Effector memory CD4-positive, alpha-beta T cell (primary cell): ENCODE measurements at places on chromosomes 12 and 14.

DNA sequence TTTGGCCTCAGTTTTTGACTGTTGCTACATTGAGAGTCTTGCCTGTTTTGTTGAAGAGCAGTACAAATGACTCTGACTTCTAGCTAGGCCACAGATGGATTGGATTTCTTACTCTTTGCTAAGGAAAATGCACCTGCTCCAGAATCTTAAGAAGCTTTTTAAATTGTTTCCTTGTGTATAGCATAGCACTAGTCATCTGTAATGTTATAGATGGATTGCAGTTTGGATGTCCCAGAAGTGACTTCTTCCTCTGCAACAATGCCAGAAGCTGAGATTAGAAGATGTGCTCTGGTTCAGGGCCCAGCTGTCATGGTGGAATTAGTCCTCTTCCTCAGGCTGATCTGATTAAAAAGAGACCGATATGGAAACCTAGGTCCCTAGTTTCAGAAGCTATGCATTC is 67.9 kb downstream of the DAAM1 start:
- DNase-seq = no peak

GRCh38 chr12:115491511-115492250 is 785.8 kb downstream of the MED13L start:
- DNase-seq = no peak

DNA sequence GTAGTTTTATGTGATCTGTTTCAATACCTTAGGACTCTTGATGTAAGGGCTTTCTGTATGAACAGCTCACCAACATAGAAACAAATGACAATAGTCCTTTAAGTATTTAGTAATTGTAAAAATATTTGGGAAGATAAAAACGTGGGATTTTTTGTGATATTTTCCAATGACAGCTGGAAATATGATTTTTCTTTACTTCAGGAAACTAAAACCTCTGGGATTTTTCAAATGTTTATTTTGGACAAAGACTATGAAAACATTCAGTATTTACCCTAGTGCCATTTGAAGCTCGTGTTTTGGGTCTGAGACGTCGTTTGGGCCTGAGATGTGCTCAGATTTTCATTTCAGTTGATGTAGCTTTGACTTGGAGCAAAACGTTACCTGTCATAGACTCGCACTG is 240.0 kb downstream of the BMP4 start:
- no peak for DNase-seq

DNA sequence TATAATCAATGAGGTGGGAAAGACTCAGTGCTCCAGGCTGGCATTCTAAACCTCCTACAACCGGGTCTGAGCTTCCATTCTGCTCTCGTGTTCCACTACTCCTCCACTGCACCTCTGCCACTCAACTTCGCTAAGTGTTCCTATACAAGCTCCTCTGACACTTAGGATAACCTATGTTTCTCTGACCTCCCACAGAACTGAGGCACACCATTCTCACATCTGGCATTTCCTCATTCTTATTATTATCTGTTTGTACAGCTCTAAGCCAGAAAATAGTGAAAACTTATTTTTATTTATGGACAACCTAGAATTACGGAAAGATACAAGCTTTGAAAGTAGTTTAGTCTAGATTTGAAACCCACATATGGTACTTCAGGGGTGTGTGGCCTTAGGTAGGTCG is 127.0 kb downstream of the MED13L start:
- no peak for DNase-seq

DNA sequence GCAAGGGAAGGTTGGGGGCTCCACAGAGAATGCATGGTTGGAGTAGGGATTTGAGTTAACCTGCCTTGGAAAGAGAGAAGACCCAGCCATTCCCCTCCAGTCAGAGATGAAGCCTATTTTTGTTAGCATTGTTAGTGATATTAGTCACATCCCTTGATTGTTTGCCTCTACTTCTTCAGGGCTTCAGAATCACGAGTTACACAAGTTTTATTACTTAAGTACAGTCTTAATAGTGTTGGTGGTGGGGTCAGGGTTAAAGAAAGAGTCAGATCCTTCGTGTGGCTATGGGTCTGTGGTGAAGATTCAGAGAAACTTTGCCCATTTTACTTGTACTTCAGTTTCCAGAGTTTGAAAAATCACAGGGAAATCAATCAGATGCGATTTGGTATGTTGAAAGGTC is 363.1 kb downstream of the LRIG3 start:
- DNase-seq = no peak

DNA sequence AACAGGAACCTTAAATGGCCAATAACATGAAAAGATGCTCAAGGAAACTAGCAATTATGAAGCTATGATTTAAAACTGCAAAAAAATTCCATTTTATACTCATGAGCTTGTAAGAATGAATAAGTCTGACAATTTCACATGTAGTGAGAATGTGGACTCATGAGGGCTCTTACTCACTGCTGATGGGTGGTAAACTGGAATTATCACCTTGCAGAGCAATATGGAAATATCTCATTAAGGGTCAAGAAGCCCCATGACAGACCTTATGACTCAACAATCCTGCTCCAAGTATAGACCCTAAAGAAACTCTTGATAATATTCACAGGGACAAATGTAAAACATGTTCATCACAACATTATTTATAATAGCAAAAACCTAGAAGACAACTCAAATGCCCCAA is 23.5 kb upstream of the SMAGP start:
- no peak for DNase-seq

DNA sequence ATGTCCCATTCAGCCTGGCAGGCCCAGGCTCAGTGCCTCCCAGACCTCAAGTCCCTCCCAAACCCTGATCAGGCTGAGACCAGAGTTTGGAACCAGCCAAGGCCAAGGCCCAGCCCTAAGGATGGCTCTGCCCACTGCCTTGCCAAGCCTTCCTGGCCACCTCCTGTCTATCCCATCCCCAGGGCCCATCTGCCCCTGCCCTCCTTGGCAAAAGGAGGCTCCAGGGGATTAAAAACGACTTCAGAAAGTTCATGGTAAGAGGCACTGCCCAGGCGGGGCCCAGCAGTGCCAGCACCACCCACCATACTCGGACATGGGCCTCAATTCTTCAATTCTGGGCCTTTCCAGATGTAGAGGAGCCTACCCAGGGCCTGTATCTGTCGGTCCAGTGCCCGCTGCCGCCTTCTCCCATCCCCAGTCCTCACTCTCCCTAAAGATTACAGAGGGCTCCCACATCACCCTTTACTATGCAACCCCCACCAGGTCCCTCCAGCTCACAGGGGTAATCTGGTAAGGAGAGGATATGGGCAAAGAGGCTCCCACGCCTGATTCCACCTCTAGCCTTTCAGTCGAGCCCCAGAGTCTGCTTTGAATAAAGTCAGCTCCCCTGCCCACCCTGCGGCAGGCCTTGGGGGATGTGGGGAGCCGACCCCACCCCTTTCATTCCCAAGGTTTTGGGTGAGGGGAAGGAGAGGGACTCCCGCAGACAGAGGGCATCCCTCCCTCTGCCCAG is 932 bp downstream of the ADCY6 start:
- DNase-seq = no peak

GRCh38 chr12:51593539-51593938 is 2.5 kb downstream of the SCN8A start:
- DNase-seq = no peak

- DNase-seq = peak; percentile 31
Observed at GRCh38 chr12:53695152-53696145, 19.6 kb upstream of the ATP5MC2 start.

DNA sequence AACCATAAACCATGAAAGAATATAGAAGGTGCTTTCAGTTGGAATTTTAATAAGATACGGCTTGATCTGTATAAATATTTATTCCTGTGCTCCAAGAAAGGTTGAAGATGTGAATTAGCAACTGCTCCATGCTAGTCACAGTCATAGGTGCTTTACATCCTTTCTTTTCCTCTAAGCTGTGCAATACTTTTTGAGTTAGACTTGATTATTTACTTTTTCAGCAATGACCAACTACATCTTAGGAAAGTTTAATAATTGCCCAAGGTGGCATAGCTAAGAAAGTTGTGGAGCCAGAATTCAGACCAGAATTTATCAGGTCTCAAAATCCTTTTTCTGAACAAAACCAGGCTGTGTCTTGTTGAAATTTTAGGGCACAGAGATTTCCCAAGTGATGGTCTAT is 13.7 kb downstream of the TRHDE start:
- DNase-seq = no peak

DNA sequence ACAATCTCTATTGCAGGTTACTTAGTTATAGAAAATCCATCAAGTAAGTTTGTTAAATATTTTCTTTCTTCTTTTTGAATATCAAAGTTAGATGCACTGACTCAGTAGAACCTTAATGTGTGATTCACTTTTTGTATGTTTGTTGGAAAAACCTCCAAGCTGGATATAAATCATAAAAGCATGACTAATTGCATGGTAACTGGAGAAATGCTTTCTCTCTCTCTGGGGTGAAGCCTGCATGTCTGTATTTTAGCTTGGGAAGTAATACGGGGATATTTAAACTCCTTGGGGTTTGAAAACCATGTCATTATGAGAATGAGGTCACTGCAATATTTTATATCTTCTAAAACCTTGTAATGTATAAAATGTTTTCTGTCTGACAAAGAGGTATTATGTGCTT is 58.6 kb upstream of the MYF6 start:
- DNase-seq = no peak

DNA sequence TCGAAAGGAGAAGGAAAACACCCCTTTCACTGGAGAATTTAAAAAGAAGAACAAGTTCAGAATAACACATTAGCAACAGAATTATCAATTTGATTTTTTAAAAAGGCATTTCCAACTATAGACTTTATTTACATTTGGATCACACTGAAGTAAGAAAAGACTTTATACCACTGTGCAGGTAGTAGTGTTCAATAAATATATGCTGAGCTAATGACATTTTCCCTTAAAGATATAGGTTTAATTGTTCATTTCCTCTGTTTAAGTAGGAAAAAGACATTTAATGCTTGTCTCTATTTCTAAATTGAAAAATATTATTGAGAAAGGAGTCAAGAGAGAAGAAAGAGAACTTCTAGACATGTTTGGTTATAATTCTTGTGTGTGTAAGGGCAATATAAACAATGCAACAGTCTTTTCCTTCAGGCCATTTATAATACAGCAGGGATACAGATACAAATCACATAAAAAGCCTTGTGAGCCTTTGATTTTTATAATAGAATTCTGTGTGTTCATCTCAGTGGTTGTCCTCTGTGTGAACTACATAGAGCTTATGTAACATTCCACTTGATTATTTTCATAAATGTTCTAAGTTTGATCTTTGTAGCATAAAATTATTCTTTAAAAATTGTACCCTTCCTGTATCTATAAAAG is 48.7 kb upstream of the PZP start:
- DNase-seq = no peak

DNA sequence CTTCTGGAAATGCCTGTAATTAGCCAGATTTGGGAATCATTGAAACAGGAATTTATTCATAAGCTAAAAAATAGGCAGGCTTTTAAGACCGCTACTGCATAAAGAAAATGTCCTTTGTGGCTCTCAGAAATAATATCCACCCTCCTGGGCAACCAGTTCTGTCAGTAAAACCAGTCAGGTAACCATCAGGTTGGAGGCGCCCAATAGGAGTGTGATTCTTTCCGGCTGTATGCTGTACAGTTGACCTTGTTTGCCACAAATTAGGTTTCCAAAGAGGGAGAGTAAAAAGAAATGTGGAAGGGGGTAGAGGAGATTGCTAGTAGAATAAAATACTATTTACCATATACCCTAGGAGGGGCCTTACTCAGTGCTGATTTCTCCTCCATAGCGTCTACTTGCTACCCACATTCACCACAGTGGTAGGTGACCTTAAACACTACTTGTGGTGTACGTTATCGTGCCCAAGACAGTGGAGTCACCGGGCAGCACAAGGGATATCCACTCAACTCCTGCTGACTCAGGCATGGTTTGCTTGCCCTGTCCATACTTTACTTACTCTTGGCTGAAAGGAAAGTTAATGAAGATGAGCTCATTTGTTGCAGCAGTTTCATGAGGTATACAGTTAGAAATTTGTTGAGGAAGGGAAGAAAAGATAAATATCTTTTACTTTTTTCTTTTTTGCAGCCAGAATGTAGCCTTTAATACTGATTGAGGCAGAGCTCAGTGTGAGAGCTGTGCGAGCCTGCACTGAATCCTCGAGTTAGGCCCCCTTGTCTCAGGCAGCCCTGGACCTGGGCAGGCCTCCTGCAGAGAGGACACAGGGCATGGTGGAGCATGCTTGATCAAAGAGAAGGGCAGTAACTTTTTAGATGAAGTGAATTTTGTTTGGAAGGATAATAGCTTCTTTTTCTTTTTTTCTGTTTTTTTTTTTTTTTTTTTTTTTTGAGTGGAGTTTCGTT is 76.7 kb downstream of the DIP2B start:
- DNase-seq = no peak

DNA sequence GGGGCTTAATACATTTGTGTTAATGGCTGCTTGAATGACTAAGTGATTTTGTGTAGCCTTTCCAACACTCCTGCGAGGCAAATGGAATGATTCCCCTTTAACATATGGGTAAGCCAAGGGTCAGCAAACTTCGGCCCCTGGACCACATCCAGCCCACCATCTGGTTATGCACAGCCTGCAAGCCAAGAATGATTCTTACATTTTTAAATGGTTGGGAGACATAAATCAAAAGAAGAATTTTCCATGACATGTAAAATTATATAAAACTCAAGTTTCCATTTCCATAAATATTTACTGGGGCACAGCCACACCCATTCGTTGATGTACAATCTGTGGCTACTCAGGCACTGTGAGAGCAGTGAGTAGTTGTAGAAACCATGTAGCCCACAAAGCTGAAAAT is 9.0 kb downstream of the SLC8B1 start:
- no peak for DNase-seq

- no peak for DNase-seq
Observed at GRCh38 chr12:53844994-53845844, 93.4 kb upstream of the HOXC13 start.

DNA sequence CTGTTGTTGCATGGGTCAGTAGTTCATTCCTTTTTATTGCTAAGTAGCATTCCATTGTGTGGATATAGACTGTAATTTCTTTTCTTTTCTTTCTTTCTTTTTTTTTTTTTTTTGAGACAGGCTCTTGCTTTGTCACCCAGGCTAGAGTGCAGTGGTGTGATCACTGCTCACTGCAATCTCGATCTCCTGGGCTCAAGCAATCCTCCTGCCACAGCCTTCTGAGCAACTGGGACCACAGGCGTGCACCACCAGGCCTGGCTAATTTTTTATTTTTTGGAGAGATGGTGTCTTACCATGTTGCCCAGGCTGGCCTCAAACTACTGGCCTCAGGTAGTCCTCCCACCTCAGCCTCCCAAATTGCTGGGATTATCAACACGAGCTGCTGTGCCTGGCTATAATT is 5.2 kb downstream of the ATP6V0A2 start:
- DNase-seq = no peak

GRCh38 chr14:21382886-21383847 is 652 bp downstream of the SUPT16H start:
- peak; percentile 30 for DNase-seq

- no peak for DNase-seq
Observed at GRCh38 chr12:45730084-45730347, 510 bp downstream of the ARID2 start.

GRCh38 chr12:45695035-45695434 is 34.5 kb upstream of the ARID2 start:
- no peak for DNase-seq

- DNase-seq = no peak
Observed at GRCh38 chr12:95738024-95738611, 52.4 kb downstream of the NTN4 start.

- no peak for DNase-seq
Observed at GRCh38 chr12:124739953-124740561, 123.6 kb downstream of the SCARB1 start.
